ENCODE measurements at places on chromosomes 4 and X.

DNA sequence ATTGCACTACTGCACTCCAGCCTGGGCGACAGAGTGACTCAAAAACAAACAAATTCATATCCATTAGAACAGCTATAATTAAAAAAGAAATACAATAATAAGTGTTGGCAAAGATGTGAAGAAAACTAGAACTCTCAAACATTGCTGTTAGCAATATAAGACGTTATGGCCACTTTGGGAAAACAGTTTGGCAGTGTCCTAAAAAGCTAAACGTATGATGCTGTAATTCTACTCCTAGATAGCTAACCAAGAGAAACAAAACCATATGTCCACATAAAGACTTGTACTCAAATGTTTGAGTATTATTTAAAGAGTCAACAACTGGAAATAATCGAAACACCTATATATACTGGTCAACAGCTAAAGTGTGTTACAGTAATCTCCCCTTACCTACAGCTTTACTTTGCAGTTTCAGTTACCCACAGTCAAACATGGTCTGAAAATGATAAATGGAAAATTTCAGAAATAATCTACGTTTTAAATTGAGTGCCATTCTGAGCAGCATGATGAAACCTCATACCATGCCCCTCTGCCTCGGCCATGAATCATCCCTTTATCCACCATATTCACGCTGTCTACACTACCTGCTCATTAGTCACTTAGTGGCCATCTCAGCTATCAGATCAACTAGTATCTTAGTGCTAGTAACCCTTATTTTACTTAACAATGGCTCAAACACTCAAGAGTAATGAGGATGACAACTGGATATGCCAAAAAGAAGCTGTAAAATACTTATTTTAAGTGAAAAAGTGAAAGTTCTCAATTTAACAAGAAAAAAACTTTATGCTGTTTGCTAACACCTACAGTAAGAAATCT lies 4.9 kb downstream of the ELF2 start:
- DNase-seq = peak; percentile 4

- DNase-seq = peak; percentile 45
These were observed 2.7 kb downstream of the ABCD1 start for GRCh38 chrX:153727123-153727931.

- no peak for DNase-seq
These were observed 451.2 kb downstream of the RAB28 start for GRCh38 chr4:13032936-13033335.

DNA sequence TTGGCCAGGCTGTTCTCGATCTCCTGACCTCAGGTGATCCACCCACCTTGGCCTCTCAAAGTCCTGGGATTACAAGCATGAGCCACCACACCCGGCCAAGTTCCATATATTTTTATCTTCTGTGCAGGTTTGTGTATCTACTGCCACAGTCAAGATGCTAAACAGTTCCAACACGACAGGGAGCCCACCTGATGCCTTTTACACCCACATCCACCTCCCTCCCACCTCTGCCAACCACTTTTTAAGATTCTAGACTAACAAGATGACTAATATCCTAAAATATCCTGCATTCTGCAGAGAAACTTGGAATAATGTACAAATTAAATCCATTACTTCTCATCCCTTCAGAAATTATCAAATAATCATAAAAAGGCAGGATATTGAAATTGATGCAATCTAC lies 19.3 kb upstream of the RPL34 start:
- DNase-seq = no peak

- DNase-seq = no peak
These were observed 61.6 kb downstream of the STX18 start for GRCh38 chr4:4480205-4480604.

- DNase-seq = no peak
These were observed 2250.0 kb upstream of the AGA start for GRCh38 chr4:179692222-179692621.

GRCh38 chr4:149914119-149915115 lies 98.8 kb upstream of the IQCM start:
- peak; percentile 30 for DNase-seq

GRCh38 chrX:150643271-150643670 lies 49.9 kb upstream of the MTMR1 start:
- DNase-seq = no peak

DNA sequence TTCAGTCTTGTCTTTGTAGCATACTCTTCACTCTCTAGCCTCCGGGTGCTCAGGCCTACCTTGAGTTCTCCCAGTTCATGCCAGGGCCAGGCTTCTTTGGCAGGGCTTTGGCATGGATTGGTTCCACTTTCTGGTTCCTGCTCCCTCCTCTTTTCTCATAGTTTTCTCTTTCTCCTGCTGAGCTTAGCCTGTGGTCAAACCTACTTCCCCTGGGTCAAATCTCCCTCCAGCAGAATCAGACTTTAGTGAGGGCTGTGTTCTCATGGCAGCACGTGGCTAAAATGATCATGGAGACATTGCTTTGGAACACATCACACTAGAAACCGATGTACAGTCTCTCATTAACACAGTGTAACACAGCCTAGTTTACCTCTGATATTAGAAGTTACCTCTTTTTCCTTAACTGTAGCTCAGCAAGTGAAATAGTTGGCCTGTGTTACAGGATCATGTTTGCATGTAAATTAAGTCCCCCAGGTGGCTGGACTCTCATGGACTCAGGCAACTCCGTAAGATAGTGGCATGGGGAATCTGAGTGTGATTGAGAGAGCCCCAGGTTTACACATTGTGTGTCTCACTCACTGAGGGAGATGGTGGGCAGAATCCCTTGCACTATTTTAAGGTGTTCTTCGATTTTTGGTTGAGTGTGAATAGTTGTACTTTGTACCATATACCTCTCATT lies 13.3 kb downstream of the RAB9A start:
- no peak for DNase-seq

GRCh38 chr4:24890561-24891126 lies 22.2 kb downstream of the CCDC149 start:
- DNase-seq = no peak

- no peak for DNase-seq
These were observed 33.5 kb downstream of the SCD5 start for GRCh38 chr4:82765134-82765533.

DNA sequence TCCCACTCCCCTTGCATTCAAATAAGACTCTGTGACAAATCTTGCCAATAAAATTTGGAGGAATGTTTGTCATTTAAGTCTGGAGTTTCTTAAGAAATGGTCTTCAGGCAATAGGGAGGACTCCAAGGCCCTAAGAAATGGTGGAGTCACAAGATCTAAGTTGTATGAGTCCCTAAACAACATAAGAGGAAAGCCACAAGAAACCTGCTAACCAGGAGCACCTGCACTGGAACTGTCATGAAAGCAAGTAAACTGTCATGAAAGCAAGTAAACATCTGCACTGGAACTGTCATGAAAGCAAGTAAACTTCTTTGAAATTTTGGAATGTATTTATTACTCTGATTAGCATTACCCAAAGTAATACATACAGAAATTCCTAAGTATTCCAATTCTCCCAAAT lies 3.5 kb downstream of the CNOT6L start:
- no peak for DNase-seq

DNA sequence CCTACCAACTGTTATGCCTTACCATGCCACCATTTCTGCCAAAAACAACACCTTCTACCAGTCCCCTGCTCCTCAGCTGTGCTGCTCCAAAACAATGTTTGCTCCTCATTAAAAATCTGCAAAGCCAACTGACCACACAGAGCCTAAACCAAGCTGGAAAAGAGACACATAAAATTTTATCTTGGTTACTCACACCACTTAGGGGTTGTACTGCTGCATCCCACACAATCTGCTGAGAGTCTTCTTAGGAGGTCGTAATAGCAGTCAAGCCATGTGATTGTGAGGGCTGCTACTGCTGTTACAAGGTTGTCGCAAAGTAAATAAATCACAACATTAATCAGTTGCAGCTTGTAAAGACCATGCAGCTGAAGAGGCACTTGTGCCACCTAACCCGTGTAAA lies 607.4 kb upstream of the FAM241A start:
- DNase-seq = no peak

- no peak for DNase-seq
These were observed 32.4 kb downstream of the EGF start for GRCh38 chr4:109945056-109945455.

DNA sequence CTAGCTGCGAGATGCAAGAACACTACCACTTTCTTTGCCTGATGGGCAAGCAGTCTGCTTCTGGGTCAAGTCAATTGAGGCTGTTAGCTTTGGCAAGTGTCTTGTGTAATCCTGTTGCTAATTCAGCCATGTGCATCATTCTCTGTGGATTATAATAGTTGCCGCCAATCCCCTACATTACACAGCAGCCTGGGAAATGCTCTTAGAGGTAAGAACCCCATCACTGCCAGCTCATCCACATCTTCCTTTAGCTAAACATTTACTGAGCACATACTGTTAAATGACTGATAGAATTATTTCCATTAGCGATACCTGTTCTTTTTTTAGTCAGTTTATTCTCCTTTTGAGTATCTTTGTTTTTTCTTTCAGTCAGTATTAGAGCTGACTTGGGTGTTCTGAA lies 116.2 kb downstream of the CBR4 start:
- no peak for DNase-seq

DNA sequence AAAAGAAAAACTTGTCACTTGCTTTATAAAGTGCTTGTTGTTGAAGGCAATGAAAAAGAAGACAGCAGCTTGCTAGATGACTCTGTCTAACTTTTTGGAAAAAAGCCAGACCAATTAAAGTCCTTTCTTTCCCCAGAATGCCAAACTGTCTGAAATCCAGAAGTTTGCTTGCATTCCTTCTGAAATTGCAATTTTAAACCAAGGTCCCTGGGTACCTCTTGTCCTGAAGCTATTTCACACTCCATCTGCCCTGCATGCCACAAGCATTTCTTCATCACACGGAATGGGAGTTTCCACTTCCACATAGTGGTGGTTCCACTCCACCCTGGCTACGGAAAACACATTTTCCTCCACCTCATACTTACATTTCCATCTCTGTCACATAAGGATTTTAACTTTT lies 101.0 kb downstream of the PAPSS1 start:
- no peak for DNase-seq

All from NCI-H2081 (cell line).